Activated CD4-positive, alpha-beta T cell treated with anti-CD3 and anti-CD28 coated beads, Interleukin-2, amount 10 ng/mL, durations not matched to agents 24 days and 14 days (primary cell): ENCODE measurements at places on chromosomes 4 and X. TPM values are rescaled to one million over a fixed set of nuclear protein-coding genes. Genes with fewer than 3 reads are reported as not detected.

GRCh38 chrX:150478496-150479492 is 89.6 kb upstream of the MTM1 start:
- peak; percentile 79 for DNase-seq

GRCh38 chrX:19885732-19886131 is 1.7 kb downstream of the SH3KBP1 start:
- no peak for DNase-seq

DCX gene
- total RNA-seq, result not detected in 2 replicates

DNA sequence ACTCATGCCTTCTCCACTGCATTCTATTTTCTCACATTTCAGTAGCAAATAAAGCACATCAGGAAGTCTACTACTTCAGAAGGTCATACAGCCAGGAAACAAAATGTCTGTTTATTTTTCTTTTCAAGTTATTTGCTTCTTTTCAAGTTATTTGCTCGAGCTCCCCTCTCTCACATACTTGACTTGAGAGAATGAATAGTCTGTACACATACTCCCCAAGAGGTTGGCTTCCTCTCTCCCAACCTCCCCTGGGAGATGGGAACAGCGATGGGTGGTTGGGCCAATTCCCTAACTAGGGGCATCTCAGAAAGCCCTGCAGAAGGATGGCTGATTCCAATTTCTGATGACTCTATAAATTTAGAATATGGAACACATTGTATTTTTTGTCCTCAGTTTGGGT is 64.7 kb upstream of the PTPN13 start:
- no peak for DNase-seq

GRCh38 chr4:104616401-104616820 is 121.7 kb upstream of the CXXC4 start:
- no peak for DNase-seq

DNA sequence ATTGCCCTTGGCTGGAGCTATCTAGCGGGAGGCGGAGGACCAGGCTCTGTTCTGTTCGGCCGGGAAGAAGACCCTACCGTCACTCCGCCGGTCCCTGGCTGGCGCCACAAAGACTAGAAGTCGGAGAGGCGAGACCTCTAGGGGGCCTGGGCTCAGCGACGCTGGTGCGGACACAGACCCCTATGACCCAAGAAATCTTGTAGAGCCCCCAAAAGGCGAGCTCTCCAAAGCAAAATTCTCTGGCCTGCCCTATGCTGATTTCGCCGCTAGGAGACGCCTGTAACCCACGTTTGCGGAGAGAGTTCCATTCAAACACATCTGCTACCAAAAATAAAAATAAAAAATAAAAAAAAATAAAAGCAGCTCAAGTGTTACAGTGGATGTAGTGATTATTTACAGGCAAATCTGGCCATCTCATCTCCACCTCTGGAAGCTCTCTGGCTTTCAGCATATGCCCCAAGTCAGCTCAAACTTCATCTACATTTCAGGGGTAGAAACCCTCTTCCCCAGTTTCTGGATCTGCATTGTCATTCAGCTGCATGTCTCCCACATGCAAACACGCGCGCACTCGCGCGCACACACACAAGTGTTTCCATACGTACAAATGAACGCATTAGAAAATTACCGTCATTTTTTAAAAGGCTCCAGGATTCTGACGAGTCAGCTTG is 2.4 kb upstream of the PCDH10 start:
- DNase-seq, result peak; percentile 63

DNA sequence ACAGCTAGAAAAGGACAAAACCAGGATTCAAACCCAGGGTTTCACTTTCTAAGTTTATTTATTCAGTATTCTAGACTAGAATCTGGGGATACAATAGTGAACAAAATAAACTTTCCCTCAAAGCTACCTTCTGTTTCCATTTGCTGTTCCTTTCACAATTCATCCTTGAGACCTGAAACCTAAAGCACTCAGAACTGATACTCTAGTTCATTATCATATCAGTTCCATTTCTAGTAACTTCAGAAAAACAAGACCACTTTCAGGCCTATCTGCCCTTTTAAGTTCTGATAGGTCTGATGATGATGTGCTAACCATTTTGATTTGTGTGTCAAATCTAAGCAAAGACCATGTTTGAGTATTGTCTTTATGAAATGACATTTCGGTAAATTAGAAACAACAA is 7.8 kb upstream of the XK start:
- no peak for DNase-seq
